Activated T-cell treated with anti-CD3 and anti-CD28 coated beads, Interleukin-2, amount 50 U/mL, for 24 hours (primary cell): ENCODE measurements at places on chromosomes 3 and 15.

DNA sequence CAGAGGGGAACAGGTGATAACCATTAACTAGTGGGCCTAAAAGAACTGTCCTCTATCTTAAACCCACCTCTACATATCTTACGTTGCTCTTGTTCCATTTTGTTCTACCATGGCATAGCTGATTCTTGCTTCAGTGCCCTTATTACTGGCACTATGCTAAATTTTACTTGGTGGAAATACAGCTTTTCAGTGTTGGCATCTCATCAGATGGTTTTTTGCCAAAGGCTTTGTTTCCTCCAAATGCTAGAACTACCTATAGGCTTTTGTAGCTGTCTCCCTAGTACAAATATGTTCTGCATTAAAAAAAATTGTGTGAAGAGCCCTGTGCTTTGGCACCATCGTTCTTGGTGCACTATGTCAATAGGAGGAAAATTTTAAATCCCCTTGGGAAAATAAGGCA is 145.0 kb upstream of the ZBTB20 start:
- no peak for DNase-seq

DNA sequence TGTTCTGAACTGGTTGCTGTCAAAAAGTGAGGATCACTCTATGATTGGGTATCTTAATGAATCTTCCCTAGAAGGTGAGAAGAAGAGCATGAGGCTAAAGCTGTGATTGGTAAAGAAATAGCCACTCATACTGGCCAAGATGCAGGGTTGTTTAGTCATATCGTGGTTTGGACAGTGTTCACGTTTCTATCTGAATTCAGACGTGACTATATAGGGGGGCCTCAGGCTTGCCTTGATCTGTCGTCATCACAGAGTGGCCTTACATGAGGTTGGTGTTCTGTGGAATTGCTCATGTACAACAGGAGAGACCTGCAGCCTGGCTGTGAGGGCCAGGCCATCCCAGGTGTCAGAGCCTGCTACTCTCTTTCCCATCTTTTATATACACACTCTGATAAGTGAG is 12.4 kb downstream of the RTP2 start:
- DNase-seq, result no peak

DNA sequence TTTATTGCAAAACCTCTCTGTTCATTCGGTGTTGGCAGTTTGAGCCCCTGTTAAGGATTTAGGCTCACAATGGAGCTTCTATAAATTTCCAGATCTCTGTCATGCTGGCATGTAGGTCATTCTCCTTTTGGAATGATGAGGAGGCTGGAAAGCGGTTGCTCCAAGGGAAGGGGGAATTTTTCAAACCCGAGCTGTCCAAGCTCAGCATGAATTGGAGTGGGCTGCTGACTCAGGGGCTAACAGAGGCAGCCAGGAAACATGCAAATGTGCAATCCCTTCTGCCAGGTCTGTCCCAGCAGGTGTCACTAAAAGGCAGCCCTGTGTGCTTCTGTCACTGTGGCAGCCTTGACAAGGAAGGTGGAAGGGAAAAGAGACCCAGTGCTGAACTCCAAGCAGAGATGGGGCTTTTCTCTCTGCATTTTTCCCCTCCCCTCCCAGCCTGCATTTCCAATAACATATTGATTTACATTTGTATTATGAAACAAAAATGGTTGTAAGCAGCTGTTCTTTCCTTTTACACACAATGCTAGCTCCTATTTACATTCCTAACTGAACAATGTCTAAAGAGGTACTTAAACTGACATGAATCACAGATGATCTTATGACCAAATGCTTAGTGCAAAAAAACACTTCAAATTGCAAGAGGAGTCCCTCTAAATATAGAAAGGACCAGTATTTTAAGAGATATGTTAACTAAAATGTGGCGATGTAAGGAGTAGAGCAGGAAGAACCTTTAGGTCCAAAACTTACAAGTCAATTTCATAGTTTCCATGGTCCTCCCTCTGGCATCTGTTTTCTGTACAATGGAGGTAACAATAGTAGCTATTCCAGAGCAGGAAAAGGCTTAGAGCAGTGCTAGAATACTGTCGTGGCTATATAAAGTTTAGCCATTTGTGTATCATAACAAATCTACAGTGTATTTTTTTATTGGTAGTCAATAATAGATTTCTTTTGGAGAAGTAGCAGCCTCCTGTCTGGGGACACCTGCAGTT is 84.5 kb upstream of the ATP10A start:
- DNase-seq, result no peak

DNA sequence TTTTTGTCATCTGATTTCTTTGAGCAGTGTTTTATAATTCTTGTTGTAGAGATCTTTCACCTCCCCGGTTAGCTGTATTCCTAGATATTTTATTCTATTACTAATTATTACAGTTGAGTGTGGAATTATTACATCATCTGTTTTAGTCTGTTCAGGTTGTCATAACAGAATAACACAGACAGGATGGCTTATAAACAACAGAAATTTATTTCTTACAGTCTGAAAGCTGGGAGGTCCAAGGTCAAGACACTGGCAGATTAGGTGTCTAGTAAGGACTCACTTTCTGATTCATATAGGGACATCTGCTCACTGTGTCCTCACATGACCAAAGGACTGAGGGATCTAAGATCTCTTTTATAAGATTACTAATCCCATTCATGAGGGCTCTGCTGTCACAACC is 121.3 kb upstream of the THBS1 start:
- no peak for DNase-seq

DNA sequence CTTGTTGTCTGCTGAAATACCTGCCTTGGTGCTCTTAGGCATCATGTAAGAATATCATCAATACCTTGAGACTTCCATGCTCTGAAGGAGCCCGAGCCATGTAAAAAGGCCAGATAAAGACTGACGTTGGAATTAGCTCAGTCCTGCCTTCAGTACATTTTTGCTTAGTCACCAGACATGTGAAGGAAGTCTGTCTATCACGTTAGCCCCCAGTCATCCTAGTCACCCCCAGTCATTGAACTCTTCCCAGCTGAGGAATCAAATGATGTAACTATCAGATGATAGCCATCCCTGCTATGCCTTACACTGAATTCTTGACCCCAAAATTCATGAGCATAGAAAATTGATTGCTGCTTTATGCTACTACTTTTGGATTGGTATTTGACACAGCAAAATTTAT is 351.2 kb upstream of the SGO1 start:
- no peak for DNase-seq

- DNase-seq, result no peak
These were observed 112.9 kb downstream of the CNTN4 start for GRCh38 chr3:2211568-2211967.

DNA sequence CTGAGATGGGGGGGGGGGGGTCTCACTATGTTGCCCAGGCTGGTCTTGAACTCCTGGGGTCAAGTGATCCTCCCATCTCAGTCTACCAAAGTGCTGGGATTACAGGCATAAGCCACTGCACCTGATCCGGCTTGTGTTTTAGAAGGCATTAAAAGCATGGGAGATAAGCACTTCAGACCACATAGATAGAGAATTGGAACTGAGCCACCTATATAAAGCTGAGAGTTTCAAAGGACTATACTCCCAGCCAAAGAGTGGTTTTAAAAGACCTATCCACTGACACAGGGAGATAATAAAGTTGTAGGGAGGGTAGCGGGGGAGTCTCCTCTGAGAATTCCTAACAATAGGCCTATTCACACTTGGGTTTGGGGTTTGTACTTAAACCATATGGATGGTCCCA is 34.8 kb downstream of the DENND4A start:
- no peak for DNase-seq

GRCh38 chr15:57859130-57859685 is 152.7 kb downstream of the POLR2M start:
- DNase-seq, result no peak

- no peak for DNase-seq
These were observed 162.5 kb downstream of the CADPS start for GRCh38 chr3:62712746-62713145.

DNA sequence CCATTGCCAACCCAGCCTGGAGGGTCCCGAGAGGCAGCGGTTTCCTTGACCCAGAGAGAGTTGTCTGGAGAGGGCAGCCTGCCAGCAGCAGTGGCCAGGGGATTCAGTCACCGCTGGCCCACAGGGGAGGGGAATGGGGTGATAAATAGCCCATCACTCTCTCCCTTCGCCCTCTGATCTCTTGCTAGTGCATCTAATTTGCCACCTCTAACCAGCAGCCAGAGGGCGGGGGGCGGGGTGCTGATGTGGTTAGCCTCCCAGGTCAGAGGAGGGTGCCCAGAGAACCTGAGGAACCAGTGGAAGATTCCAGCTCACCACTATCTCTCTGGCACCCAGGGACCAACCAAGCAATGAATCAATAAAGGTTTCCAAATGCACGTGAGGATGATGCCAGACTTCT is 35.1 kb upstream of the SLC6A11 start:
- DNase-seq, result no peak
